SK-N-DZ (cell line): ENCODE measurements at places on chromosomes 1 and 21.

DNA sequence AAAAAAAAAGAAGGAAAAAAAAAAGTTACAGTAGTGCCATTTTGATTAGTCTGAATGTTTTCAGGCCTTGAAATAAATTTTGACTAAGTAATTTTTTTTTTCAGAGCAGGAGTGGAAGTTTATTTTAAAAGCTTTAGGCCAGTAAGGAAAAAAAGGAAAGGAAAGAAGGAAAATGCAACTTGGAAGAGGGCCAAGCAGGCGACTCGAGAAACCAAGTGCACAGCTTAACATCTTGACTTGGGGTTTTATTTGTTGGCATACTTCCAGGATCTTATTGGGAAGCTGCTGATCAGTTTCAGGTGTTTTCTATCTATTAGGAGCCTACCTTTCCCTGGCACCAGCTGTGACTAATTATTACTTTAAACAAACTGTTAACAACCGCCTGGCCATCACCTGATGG, 41.7 kb downstream of the ATF3 start:
- DNase-seq: no peak

DNA sequence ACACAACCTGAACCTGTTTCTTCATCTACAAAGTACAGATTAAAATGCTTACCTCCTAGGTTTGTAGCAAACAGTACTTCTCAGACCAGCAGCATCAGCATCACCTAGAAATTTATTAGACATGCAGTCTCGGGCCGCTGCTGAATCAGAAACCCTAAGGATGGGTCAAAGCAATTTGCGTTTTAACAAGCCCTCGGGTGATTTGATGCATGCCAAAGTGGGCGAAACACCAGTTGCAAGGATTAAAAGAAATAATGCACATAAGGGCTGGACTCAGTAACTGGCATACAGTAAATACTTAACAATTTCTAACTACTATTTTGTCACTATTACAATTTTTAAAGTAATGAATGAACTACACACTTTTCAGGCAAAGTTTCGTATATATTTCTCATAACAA, 47.5 kb downstream of the SH3GLB1 start:
- DNase-seq: no peak

DNA sequence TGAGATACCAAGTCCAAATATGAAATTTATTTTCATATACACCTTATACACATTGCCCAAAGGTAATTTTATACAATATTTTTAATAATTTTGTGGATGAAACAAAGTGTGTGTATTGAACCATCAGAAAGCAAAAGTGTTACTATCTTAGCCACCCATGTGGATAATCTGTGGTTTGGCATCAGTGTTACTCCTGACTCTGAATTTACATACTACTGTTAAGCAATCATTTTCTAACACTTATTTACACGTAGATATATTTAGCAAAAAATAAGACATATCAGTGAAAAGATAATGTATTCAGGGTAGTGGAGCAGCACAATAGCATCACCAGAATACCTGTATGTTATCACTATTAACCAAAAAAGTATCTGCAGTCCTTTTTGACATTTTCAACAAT, 23.8 kb downstream of the DENND2D start:
- no peak for DNase-seq

DNA sequence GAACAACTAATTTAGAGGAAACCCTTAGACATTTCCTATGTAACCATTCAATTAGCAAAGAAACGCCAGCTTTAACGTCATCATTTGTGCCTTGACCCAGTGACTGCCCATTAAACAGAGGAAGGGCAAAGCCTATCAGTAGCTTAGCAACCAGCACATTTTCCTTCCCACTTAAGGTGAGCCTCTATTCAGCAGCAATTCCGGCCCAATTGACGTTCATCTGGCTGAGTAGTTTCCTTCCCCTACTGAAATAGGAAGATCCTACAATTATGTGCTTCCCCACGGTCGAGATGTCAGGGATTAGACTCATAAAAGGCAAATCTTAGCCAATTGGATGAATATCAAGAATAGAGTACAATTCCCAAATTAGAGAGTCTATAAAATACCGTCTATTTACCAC, 482.1 kb upstream of the ADAMTS5 start:
- DNase-seq: no peak

- DNase-seq: peak; percentile 12
Measured at GRCh38 chr1:20194757-20195461, 8.6 kb upstream of the PLA2G2C start.
